ENCODE measurements at places on chromosomes 1 and 21.
A peak's percentile ranks its signal among the peaks of the same experiment; 100 is the strongest.

- DNase-seq, result no peak
Measured at GRCh38 chr1:176609556-176610408, 146.8 kb downstream of the PAPPA2 start.

GRCh38 chr1:157087030-157087429 is 12.6 kb downstream of the ETV3L start:
- DNase-seq, result no peak

DNA sequence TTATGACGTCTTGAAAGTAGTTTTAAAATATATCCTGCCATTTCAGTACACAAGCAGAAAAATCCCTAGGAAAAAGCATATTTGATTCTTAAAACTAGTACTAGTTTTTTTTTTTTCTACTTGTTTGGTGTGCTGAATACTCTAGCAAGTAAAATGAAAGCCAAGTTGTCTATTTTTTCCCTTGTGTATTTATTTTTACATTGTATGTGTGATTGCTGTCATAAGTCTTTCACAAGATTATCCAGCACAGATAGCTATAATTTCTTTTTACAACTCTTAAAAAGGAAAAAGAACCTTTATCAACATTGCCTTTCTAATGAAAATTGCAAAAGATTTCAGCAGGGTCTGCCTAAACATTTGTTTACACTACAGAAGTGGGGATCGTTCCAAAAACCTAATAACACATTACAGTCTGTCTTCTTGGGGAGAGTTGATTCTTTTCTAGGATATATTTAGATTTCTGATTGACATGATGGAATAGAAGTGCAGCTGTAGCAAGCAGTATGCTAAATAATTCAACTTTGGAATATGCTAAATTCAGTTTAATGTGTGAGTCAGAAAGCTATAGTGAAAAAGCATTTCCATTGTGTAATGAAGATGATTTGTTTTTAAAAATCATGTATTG is 2.5 kb downstream of the DR1 start:
- DNase-seq, result no peak

GRCh38 chr1:100528871-100529270 is 9.1 kb upstream of the GPR88 start:
- DNase-seq, result no peak

- peak; percentile 24 for DNase-seq
Measured at GRCh38 chr1:221735999-221736398, 5.9 kb downstream of the DUSP10 start.

DNA sequence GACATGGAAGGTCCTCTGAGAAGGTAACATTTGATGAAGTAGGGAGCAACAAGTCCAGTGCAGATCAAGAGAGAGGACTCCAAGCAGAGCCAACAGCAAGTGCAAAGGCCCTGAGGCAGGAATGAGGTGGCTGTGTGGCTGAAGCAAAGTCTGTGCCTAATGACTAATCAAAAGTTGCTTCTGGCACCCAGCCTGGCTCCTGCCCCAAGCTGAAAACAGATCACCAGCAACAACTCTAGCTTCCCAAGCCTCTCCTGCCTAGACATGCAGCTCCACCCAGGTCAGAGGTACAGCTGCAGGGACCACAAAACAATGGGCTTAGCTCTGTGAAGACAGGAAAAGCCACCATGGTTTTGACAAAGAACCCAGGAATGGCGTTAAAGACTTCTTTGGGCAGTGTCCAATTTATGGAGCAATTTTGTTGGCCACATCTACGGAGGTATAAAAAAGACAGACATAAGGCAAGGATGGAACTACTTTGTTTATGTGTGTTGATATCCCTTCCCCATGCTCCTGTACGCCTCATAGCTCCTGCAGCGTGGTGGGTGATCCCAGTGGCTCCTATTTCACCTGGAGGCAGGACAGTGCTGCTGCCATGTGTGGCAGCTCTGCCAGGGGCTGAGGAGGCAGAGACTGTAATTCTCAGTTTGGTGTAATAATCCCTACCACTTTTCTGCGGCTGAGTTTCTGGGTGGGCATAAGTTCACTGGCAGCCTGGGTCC is 26.4 kb upstream of the IGSF3 start:
- no peak for DNase-seq

DNA sequence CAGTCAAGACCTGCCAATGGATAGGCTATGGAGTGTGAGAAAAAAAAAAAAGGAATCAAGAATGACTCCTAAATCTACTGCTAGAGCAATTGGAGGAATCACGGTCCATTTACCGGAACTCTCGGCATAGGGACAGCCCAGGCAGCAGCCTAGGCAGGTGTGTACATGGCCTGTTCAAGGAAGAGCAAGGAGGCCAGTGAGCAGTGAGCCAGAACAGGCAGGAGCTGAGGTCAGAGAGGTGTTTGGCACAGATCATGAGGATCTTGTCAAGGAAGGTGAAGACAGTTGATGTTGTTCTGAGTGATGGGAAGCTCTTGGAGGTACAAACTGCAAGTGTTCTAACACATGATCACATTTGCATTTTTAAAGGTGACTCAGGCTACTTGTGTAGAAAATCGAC is 40.6 kb upstream of the HHAT start:
- DNase-seq, result no peak

DNA sequence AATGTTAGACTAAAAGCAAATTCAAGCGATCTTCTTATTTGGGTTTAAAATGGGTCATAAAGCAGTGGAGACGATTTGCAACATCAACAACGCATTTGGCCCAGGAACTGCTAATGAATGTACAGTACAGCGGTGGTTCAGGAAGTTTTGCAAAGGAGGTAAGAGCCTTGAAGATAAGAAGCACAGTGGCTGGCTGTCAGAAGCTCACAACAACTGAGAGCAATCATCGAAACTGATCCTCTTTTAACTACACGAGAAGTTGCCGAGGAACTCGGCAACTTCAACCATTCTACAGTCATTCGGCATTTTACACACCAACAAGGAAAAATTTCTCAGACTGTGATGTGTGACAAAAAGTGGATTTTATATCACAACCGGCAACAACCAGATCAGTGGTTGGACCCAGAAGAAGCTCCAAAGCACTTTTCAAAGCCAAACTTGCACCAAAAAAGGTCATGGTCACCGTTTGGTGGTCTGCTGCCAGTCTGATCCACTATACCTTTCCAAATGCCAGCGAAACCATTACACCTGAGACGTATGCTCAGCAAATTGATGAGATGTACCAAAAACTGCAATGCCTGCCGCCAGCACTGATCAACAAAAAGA is 47.9 kb downstream of the ASH1L start:
- DNase-seq, result no peak

DNA sequence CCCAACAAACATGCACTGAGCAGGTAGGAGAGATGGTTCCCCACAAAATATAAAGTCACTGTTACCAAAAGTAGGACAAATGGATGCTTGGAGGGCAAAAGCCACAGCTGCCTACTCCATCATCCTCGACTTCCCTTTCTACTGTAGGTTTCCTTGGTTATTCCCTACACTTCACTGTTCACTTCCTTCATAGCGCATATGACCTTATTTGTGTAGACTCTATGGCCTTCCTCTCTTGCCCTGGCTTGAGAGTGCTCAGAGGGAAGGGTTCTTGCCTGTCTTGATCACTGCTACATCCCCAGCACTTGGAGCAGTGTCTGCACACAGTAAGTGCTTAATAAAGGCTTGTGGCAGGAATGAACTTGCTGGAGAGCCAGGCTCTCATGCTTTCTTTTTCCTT is 14.6 kb upstream of the TRNP1 start:
- DNase-seq, result no peak

DNA sequence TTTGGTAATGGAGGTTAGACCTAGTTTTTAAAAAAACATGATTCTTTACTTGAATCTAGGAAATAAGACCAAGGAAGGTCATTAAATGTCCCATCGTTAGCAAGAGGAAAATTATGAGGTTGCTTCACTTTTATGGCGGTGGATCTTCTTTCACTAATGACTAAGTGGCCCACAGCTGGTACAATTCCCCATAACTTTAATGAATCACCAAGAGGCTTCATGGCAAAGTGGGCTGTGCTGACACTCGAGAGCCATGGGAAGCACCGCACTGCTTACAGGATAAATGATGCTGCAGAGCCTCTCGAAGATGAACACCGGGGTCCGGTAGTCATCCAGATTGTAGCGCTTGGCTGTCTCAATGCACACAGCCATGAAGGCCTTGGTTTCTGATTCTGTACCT is 108.8 kb downstream of the UBR4 start:
- DNase-seq, result no peak

GRCh38 chr1:15953791-15954241 is 22.1 kb downstream of the ZBTB17 start:
- no peak for DNase-seq

DNA sequence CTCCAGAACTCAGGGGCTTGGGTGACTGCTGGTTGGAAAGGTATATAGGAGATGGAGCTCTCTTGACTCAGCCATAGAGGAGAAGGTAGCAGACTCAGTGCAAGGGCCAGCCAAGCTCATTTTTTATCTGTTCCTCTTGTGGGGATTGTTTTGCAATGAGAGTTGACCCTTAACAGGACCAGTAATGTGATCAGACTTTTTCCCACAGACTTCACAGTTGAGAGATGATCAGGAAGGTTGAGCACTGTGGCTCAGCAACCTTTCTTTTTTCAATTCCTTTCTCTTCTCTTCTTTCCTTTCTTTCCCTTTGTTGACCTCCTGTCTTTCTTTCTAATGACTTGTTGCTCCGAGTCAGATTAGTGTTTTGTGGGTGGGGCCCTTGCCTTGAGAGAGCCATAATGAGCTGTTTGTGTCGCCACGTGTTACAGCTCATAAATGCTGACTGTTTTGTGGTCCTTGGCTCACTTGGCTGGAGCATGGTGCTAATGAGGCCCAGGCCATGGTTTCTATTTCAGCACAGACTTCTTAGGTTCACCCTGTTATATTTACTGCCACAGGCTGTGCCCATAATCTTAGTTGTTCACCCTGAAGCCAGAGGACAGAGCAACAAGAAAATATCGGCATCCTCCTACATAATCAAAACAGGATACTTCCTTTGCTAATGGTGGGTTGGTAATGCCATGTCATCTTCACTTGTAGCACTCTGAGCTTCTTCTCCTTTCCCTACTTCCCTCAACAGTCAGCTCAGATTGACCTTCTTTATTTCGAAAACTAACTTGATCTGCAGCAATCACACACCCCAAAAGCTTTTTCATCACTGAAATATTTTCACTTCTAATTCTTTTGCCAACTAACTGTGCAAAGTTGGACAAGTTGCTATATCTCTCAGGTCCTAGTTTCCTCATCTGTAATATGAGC is 13.9 kb downstream of the ADAM30 start:
- no peak for DNase-seq

DNA sequence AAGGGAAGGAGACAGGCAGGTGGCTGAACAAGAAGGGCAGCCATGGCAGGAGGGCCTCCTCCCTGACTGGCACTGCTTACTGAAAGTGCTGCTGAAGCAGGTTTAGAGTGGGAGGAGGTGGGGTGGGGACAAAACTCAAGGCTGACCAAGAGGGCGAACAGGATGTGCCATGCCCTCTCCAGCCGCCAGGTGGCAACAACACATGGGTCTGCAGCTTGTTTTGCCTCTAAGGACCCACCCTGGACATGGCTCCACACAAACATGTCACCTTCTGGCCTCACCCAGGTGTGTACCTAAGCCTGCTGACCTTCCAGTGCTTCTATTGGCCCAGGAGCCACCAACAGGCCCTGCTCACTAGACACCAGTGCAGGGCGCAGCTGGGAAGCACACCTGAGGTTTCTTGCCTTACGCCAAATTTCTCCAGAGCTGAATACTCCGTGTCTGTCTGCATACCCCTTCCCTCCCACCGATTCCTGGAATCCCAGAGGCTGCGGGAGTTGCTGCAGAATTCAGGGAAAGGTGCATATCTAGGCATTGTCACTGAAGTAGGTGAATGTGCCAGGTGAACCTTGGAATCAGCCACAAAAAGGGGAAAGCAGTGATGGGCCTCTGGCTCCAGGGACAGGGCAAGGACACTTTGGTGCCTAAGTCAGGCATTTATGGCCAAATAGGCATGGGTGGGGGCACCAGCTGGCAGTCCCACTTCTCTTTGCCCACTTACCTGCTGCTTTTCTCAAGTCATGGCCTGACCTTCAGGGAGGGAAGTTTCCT is 5.3 kb downstream of the PSRC1 start:
- peak; percentile 91 for DNase-seq

DNA sequence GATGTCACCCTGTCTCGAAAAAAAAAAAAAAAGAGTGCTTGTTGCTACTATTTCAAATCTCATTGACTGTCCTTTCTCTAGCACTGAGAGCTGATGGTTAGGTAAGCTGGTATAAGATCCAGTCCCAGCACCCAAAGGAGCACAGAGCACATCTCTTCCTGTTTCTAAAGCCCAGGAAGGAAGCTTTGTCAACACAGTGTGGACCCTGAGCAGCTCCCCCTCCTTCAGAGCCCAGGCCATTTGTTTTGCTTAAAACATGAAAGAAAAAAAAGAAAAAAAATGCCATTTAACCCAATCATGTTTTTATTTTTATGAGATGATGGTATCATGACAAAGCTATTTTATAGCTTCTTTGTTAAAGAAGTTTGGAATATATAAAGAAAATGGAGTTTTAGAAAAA is 184.1 kb upstream of the DUSP10 start:
- no peak for DNase-seq

GRCh38 chr1:185895208-185895900 is 161.2 kb downstream of the HMCN1 start:
- no peak for DNase-seq

DNA sequence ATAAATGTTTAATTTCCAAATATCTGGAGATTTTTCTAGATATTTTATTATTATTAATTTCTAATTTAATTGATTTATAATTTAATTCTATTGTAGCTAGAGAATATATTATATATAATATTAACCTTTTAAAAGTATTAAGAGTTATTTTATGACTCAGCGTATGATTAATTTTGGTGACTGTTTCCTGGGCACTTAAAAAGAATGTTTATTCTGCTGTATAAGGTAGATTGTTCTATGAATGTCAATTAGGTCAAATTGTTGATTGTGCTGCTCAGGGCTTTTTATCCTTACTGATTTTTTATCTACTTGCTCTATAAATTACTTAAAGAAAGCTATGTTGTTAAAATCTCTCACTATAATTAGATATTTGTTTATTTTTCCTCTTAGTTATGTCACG is 20.1 kb upstream of the GJA8 start:
- DNase-seq, result no peak

GRCh38 chr1:209743145-209743482 is 12.7 kb upstream of the TRAF3IP3 start:
- DNase-seq, result no peak

- no peak for DNase-seq
Measured at GRCh38 chr1:109874445-109874844, 36.2 kb upstream of the CSF1 start.

- DNase-seq, result no peak
Measured at GRCh38 chr1:240496941-240497340, 115.0 kb downstream of the GREM2 start.

DNA sequence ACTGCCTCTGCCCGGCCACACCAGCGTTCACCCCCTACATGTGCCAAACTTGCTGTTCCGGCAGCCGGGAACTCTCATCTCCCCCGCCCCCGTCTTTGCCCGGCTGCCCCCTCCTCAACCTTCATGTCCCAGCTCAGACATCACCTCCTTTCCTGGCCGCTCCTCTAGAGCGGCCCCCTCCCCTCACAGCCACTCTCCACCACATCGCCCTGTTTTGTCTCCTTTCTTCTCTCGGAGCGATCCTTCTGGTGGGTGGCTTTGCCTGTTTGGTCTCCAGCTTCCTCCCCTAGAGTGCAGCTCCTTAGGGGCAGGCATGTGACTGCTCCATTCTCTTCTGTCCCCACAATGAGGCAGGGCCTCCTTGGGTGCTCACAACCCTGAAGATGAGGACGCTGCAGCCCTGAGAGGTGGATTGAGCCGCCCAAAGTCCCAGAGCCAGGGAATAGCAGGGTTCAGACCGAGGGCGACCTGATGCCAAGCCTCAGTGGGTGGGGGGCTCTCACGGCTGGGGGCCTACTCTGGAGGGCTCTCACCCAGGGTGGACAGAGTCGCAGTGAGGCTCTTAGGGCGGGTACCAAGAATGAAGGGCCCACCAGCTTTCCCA is 44.9 kb upstream of the ECE1 start:
- DNase-seq, result no peak
